ENCODE measurements at places on chromosomes 2 and 18.

- no peak for DNase-seq
Measured at GRCh38 chr2:43131890-43132682, 94.3 kb downstream of the ZFP36L2 start.

GRCh38 chr2:203510941-203511305, 24.2 kb downstream of the RAPH1 start:
- DNase-seq, result no peak

GRCh38 chr2:194709840-194710239, 947.2 kb upstream of the SLC39A10 start:
- no peak for DNase-seq

DNA sequence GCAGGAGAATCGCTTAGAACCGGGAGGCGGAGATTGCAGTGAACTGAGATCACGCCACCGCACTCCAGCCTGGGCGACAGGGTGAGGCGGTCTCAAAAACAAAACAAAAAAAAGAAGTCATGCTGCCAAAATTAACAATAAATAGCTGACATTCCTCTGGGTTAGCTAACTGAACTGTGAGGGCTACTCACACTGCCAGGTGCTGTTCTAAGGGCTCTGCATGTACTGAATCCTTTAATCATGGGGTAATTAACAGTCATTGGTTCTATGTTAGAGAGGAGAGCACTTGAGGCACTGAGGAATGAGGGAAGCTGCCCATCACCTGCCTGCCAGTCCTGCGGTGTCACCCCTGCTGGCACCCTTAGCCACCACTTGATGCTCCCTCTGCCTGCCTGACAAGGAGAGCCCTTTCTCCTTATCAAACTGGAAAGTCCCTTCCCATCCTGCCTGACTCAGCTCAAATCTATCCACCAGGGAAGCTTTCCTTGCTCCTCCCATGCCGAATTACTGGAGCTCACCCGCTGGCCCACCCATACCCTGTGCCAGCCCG, 73.0 kb upstream of the RIOK3 start:
- DNase-seq, result no peak

GRCh38 chr2:232211743-232212686, 166.5 kb upstream of the ALPP start:
- DNase-seq, result no peak

- DNase-seq, result no peak
Measured at GRCh38 chr18:58493516-58494253, 135.2 kb downstream of the ALPK2 start.

DNA sequence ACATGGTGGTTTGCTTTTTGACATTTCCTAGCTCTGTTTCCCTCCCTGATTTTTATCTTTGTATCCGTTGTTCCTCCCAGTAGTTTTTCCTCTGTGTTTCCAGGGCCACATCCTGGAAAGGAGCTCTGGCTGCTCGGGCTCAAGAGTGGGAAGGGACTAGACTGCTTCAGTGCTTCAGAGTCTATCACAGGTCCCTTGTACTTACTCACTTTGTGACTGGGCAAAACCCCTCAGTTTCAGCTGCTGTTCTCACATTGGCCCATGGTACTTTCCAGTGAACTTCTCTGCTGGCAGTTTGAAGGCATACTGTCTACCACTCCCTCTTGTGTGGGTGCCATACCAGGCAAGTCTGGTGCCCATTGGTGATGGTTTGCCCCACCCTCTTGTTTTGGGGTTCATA, 7.5 kb upstream of the STAMBP start:
- no peak for DNase-seq

- DNase-seq, result no peak
Measured at GRCh38 chr2:74911061-74911460, 47.4 kb upstream of the POLE4 start.

DNA sequence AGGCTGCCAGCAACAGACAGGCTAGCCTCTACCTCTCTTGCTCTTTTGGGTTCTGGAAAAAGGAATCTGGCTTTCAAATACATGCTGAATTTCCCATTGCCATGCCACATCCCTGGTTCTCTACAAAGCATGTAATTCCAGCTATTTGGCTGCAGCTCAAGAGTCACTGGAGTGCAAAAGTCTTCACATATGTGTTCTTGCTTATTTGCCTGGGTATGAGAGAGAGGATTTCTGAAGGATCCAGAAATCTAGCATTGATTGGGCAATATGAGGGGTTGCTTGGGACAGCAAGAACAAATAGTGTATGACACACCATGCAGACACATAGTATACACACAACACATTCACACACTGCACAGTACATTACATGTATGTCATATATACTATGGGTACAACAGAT, 30.7 kb upstream of the LGALSL start:
- DNase-seq, result no peak

- no peak for DNase-seq
Measured at GRCh38 chr18:76432970-76433767, 61.9 kb downstream of the ZNF516 start.

DNA sequence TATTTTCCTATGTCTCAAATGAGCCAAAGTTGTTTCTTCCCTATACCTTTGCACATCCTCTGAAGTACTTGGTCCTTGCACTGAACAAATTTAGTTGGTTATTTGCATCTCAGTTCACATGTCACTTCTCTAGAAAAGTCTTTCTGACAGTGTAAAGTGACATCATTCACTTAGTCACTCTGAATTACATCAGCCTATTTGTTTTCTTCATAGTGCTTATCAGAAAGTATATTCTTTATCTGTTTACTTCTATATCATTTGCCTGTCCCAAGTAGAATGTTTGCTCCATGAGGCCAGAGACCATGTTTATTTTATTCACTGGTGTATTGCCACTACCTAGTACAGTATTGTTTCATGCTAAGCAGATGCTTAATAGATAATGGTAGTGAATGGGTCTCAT, 173.7 kb downstream of the HNMT start:
- no peak for DNase-seq

DNA sequence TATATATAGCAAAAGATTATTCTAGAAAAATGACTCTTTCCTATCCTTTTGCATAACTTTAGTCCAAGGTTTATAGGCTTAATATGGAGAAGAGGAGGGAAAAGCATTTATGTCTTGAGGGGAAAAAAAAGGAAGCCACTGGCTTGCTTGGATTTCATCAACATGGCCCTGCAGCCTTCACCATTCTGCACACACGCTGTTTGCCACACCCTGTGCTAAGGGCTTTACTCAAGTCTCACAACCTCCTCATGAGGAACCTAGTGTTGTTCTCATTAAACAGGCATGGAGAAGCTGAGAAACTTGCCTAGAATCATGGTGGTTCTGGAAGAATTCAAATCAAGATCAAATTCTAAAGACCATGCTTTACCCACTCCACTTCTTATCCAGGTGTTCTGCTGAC, 117.3 kb upstream of the TTC39C start:
- no peak for DNase-seq

DNA sequence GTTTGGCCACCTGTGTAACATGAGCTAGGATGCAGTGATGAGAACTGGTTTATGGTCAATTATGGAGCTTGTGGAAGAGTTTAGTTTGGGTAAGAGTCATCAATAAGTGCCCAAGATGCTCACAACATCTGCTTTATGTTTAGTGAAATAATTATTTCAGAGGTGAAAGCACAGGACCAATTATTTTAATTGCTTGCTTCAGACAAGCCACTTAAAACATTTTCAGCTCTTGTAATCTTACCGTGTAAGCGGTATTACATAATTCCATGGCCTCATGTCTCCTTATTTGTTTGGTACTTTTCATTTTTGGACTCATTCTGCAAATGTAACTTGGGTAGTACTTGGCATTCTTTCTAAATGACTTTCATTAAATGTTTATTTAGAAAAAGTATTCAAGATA, 5.4 kb downstream of the B3GNT2 start:
- DNase-seq, result no peak

- peak; percentile 70 for DNase-seq
Measured at GRCh38 chr18:13216711-13217465, 1.7 kb upstream of the LDLRAD4 start.

GRCh38 chr2:45833301-45833967, 182.0 kb downstream of the PRKCE start:
- DNase-seq, result no peak

- DNase-seq, result no peak
Measured at GRCh38 chr2:5479265-5479928, 212.8 kb upstream of the SOX11 start.

Data from substantia nigra (tissue), 51 donors.